Jurkat, Clone E6-1 (cell line): ENCODE measurements at places on chromosomes 4 and X.
A peak's percentile ranks its signal among the peaks of the same experiment; 100 is the strongest.

GRCh38 chr4:128384765-128385598 is 97.4 kb upstream of the PGRMC2 start:
- DNase-seq = no peak

- DNase-seq = no peak
Observed at GRCh38 chr4:36997727-36998126, 246.8 kb upstream of the NWD2 start.

GRCh38 chrX:22800806-22801205 is 199.0 kb upstream of the DDX53 start:
- DNase-seq = no peak

- no peak for DNase-seq
Observed at GRCh38 chr4:8098506-8098905, 60.1 kb downstream of the ABLIM2 start.

GRCh38 chr4:121098266-121098665 is 25.9 kb upstream of the NDNF start:
- no peak for DNase-seq

GRCh38 chr4:134727696-134728095 is 526.1 kb upstream of the PABPC4L start:
- DNase-seq = no peak

DNA sequence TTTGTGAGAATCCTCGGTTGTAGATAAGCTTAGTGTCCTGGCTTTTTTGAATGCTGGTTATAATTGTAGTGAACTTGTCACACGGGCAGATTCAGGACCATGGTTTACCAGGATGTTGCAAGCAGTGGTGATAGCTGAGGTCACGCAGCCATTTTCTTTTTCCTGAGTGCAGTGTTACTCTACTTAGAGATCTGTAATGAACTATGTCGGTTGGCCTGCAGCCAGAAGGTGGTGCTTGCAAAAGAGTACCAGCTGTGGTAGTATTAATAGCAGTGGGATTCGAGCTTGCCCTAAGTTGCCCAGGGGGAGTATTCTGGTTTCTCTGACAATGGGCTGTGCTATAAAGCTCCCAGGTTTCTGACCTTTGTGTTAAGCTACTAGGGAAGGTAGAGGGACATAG is 368.9 kb downstream of the SLITRK2 start:
- DNase-seq = no peak

DNA sequence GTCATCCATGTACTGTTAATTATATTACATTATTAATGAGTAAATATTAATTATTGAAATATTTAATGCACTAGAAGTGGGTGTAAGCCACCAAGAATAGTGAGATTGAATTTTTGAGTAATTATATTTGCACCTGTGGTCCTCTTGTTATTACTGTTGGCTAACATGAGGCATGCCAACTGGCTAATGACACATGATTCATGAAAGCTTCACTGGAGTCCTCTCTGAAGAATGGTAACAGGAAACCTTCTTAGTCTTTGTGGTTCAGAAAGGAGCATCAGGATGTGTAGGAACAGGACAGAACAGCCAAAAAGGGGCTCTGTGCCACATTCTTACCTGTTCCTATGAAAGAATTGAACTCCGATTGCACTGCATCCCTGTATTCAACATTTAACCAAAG is 65.2 kb downstream of the SLC4A4 start:
- DNase-seq = no peak

DNA sequence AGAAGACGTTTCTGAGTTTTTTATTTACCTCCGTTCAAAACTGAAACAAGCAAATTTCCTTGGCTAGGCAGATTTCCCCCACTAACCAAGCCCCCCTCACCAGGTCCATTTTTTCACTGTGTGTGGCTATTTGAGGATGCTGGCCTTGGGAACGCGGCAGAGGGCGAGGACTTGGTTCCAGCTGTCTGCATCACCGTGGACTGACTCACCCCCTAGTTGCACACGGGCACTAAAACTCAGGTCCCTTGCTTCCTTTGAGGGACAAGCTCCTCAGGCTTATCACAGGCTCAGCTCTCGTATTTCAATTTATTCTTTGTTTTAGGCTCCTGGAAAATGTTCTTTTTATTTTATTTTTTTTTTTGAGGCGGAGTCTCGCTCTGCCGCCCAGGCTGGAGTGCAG is 8.4 kb upstream of the MTNR1A start:
- DNase-seq = no peak

DNA sequence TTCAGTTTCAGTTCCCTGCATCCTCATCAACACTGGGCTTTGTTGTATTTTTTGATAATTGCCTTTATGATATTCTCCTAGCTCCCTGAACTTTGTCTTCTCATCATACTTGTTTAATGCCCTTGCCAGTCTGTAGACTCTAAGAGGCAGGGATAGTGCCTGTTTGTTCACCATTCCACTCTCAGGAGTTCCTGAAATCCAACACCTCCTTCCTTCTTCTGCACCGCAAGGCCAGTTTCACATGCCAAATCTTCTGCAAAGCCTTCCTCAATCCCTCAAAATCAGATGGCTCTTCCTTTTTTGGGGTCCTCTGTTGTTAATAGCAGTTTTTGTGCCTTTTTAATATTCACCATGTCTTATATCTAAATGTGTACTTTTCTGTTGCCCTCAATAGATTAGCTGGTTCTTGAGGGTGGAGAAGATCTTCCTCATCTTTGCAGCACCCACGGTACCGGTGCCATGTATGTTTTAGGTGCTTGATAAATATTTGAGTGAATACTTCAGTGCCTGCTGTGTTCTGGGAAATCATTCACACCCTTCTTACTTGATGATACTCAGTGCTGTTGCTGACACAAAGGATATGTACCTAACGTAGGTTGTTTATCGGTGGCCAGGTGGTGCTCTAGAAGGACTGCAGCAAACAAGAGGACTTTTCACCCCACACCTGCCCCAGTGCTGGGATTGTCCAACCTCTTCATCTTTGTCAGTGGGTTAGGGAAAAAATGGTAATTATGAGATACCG is 85.3 kb upstream of the LIMCH1 start:
- no peak for DNase-seq

GRCh38 chr4:71526637-71527406 is 188.0 kb downstream of the SLC4A4 start:
- DNase-seq = no peak

DNA sequence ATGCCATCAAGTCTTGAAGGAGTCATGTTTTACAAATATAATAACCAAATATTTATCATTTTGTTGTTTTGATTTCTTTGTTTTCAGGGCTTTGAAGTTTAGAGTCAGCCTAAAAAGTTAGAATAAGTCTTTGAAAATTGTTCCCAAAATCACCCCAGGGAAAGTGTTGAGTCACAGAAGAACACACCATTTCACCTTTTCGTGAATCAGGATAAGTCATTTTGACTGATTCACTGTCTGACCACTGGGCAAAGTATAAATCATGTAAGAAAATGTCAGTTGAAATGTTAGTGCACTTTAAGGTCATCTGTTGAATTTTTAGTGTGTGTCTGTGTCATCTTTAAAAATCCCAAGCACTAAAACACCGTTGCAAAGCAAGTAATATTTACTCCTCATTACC is 1320.1 kb downstream of the RPA4 start:
- DNase-seq = no peak

DNA sequence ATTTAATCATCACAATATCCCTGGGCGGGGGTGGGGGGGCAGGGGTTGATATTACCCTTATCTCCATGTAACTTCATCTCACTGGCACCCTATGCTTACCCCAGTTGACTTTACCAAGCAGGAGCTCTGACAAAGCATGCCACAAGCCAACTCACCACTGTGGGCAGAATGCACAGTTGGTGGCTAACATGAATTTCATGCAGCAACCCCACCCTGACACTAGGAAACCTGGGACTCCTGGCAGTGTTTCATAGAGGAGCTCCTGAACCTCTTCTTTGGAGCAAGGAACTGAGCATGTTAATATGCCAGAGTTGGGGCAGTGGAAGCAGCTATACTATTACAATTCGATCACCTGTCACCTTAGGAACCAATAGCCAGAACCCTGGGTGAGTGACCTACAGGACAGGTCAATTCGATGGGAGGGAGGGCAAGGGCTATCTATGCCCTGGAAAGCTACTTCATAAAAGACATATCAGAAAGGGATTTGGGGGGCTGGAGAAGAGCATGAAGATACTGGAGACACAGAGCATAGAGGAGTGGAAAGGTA is 97.2 kb upstream of the ACSL4 start:
- no peak for DNase-seq

DNA sequence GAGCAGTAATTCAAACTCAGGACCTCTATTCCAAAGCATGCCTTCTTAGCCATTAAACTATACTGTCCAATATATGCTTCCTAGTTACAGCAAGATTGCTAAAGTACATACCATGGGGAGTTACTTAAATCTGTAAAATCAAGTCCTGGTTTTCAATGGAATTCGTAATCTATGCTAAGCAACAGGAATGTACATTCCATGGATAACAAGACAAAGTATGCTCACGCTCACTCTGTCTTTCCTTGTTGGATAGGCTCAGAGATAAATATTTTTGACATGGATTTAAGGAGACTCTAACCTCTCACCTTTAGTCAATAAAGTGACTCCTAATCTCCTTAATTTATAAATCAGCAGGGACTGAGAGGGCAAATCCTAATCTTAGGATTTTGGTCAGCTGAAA is 47.3 kb upstream of the STK26 start:
- no peak for DNase-seq

DNA sequence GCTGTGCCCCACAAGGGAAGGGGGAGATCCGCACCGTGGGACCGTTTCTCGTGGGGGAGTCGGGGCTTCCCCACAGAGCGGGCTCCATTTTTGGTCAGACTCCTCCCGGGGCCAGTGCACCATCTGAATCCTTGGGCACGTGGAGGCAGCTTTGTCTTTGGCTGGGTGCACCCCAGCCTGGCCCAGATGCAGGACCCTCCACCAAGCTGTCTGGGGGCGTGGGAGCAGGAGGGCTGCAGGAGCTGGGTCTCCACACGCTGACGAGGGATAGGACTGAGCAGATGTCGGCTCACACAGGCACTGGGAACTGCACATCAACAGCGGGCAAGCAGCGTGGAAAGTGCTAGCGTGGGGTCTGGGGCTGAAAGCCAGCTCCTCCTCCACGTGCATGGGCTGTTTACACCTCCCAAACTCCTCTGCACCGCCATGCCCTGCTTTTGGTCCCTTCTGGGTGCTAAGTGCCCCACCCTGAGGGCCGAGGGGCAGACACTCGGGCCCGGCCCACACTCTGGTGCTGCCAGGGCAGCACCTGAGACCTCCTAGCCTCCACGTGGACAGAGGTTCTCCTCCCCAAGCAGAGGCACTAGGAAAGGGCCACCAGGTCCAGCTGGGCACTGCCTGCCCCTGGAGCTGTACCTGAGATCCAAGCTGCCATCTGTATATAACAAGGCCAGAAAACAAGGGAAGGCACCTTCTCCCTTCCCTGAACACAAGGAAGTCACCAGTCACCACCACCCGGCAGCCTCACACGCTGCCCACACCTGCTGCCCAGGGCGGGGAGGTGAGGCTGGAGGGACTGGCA is 13.8 kb downstream of the DGKQ start:
- no peak for DNase-seq

- no peak for DNase-seq
Observed at GRCh38 chr4:79209081-79209480, 116.8 kb downstream of the NAA11 start.

- DNase-seq = peak; percentile 65
Observed at GRCh38 chr4:184355111-184355604, 119.2 kb downstream of the IRF2 start.

- peak; percentile 53 for DNase-seq
Observed at GRCh38 chr4:10554694-10555093, 97.5 kb upstream of the ZNF518B start.

- DNase-seq = no peak
Observed at GRCh38 chr4:107760281-107760947, 40.4 kb upstream of the PAPSS1 start.
